ENCODE measurements at places on chromosomes 1 and 21.

DNA sequence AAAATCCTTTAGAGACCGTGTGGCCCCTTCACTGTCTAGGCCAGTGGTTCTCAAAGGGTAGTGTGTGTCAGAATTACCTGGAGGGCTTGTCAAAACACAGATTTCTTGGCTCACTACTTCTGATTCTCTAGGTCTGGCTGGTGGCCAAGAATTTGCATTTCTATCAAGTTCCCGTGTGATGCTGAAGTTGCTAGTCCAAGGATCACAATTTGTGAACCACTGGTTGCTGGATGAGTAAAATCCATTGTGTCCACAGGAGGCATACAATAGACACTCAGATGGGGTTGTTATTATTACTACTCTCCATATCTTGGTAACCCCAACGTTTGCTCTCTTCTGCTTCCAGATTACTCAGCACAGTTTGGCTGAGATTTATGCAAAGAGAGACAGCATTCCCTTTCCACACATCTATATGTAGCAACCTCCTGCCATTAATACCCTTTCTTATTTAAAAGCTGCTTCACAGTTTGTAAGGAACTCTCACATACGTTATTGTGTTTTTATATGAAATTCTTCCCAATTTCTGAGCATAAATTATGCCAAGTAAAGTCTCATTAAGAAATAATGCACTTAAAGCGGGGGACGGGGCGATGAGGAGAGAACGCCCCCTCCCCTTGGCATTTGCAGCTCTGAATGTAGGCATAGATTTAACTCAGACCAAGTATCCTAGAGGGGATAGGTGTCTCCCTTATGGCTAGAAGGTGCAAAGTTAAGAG, 720 bp upstream of the TMCC2 start:
- no peak for DNase-seq

DNA sequence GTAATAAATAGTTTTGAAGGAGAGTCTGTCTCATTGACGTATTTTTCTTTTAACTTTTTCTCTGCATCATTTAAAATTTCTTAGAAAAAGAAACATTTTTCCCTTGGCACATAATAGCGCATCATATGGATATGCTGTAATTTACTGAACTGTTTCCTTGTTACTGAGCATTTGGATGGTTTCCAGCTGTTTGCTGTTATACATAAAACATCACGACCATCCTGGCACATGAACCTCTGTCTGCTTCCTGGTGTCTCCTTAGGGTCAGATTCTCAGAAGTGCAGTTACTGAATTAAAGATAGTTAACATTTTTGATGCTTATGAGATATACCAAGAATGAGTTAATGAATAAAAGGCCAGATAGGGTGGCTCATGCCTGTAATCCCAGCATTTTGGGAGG, 67.2 kb downstream of the BACE2 start:
- DNase-seq = no peak

GRCh38 chr1:234437423-234438171, 41.4 kb downstream of the TARBP1 start:
- DNase-seq = no peak

DNA sequence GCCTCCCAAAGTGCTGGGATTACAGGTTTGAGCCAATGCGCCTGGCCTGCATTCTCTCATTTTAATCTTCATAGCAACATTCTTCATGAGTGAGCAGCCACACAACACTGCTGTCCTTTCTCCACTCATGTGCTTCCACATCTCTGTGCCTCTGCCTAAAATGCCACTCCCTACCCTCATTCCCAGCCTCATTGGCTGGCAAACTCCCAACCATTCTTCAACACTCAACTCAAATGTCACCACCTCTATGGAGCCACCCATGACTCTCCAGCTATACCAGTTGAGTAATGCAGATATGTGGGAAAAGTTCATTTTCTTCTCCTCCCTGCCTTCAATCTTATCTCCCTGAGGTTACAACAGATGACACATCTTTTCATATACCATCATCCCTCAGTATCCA, 53.9 kb upstream of the ZC3H12A start:
- no peak for DNase-seq

GRCh38 chr1:162328512-162328911, 48.1 kb downstream of the SPATA46 start:
- no peak for DNase-seq

- DNase-seq = no peak
These were observed 38.2 kb downstream of the ETS2 start for GRCh38 chr21:38843806-38844503.

- no peak for DNase-seq
These were observed 581.7 kb downstream of the MRPL39 start for GRCh38 chr21:25025596-25025995.

DNA sequence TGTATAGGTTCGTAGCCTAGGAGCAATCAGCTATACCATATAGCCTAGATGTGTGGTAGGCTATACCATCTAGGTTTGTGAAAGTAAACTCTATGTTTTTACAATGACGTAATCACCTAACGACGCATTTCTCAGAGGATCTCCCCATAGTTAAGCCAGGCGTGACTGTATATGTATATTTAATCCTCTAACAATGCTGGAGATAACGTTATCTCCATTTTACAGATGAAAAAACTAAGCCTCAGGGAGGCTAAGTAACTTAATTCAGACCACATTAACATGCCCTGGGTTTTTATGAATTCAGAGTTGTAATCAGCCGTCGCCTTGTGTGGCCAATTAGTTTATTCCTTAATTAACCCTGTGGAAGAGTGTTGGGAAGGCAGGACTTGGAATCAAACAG, 107.7 kb upstream of the PLXNA2 start:
- DNase-seq = no peak

GRCh38 chr1:98027103-98027705, 106.4 kb upstream of the DPYD start:
- no peak for DNase-seq

DNA sequence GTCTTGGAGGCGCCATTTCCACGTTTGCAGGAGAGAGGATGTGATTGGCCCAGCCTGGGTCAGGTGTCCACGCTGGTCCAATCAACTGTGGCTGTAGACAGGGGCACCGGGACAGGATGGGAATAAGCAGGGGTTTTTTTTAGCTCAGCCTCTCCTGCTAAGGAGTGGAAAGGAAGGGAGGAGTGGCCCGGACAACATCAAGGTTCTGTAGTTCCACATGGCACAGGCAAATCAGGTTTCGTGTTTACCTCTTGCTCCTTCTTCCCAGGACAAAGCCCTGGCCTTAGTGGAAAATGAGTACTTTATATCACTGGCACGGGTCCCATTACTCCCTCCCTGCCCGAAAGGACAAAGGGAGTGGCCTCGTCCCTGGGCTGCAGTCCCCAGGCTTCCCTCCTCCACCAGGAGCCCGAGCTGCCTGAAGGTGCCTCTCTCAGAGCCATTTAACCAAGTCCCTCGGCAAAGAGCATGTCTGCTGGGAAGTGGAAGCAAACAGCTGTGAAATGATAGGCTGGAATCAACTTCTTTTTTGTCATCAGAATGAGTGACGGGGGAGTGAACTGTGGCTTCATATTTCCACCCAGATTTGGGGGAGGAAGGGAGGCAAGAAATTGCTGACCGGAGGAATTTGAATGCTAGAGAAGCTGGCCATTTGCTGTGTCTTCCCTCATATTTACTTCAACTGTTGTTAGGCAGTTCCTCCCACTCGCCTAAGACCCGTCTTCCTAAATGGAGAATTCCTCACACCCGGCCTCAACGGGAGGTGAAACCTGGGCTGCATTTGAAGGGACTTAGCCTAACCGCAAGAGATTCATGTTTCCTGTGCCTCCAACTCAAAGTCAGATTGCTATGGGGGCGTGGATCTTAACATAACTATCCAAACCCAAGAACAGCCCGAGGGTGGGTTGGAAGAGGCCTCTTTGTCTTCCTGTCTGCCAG, 84.9 kb upstream of the SLC44A3 start:
- DNase-seq = no peak

- DNase-seq = no peak
These were observed 14.6 kb upstream of the PADI1 start for GRCh38 chr1:17190010-17190995.

GRCh38 chr1:213666113-213666512, 321.7 kb upstream of the PROX1 start:
- DNase-seq = no peak

- DNase-seq = no peak
These were observed 122.8 kb upstream of the RAB4A start for GRCh38 chr1:229148041-229148671.

DNA sequence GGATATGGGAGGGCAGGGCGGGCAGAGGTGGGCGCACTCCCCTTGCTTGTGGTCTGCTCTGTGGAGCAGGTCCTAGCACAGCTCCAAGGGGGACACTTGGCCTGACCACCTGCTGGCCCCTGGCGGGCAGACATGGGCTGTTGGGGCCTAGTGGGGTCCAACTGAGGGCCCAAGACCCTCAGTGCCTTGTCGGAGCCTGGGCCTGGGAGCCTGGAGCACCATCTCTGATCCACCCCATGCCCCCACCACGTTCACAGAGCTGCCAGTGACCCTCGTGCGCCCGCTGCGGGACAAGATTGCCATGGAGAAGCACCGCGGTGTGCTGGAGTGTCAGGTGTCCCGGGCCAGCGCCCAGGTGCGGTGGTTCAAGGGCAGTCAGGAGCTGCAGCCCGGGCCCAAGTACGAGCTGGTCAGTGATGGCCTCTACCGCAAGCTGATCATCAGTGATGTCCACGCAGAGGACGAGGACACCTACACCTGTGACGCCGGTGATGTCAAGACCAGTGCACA, 70.6 kb downstream of the OBSCN start:
- DNase-seq = no peak

GRCh38 chr21:42521384-42521783, 7.7 kb downstream of the SLC37A1 start:
- DNase-seq = no peak

DNA sequence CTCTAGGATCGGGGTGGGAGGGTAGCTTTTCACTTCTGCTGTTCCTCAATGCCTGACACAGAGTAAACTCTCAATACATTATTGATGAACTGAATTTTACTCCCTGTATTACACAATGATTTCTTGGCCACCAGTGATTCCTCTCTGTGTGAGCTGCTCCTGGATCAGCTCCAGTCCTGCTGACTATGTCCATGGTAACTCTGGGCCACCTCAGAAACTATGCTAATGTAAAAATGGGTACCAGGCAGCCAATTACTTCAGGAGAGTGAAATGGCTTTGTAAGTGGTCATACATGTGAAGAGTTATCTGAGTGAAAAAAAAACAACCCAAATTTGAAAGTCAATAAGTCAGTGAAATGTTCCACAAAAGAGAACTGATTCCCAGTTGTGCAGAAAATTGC, 311.0 kb downstream of the KCNH1 start:
- no peak for DNase-seq

DNA sequence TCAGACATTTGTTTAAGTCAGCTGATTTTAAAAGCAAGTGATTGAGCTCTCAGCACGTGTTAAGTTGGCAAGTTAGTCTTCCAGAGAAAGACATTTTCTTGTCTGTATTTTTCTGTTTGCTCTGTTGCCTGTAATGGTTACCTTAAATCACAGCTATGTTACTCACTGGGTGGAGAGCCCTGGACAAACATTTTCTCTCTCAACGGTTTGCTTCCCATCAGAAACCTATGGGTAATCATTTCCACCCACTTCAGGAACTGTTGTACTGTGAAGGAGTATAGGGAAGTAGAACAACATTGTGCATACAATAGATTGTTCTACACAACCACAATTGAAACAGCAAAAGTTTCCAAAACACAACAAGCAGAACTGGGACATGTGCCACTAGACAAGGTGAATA, 113.9 kb upstream of the DPT start:
- DNase-seq = no peak

GRCh38 chr1:40344597-40344996, 27.5 kb upstream of the COL9A2 start:
- DNase-seq = no peak

GRCh38 chr1:23593042-23593521, 33.8 kb upstream of the ID3 start:
- DNase-seq = no peak

GRCh38 chr21:41830764-41831452, 48.2 kb downstream of the PRDM15 start:
- no peak for DNase-seq

- no peak for DNase-seq
These were observed 8.1 kb downstream of the ODF2L start for GRCh38 chr1:86387916-86388627.

- DNase-seq = no peak
These were observed 159.2 kb upstream of the C1orf174 start for GRCh38 chr1:4059270-4059669.

- no peak for DNase-seq
These were observed 79.6 kb upstream of the AK4 start for GRCh38 chr1:65068202-65069010.

- no peak for DNase-seq
These were observed 644.1 kb downstream of the SMYD3 start for GRCh38 chr1:245862812-245863540.

DNA sequence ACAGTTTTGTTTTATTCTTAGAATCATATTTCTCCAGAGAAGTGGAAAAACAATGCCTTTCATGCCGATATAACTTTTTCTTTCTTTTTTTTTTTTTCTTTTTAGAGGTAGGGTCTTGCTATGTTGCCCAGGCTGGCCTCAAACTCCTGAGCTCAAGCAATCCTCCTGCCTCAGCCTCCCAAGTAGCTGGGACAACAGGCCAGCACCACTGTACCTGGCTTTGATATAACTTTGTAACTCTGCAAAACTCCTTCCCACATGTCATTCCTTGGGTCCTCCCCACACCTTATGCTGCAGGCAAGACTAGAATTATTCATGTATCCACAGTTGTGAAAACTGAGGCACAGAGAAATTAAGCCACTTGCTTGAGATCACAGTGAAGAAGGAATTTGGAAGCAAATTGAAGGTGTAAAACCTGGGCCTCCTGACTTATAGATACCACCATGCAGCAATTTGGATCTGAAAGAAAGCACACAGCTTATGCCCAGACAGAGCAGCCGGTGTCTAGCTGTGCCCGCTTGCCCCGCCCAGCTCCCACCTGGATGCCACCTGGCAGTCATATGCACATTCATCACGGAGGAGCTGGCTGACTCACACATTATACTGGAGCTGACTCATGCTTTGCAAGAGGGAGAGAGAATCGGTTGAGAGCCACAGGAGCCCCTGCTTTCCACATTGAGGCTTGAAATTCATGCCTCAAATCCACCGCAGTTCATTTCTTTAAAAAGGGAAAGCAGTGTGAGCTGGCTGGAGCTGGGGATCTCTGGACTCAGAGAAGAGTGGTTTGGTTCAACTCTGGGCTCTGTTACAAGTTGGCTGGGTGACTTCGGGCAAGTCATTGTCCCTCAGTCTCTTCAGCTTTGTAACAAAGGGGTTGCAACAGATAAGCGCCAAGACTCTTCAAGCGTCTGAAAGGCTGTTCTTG, 8.3 kb upstream of the SLC2A1 start:
- DNase-seq = no peak

DNA sequence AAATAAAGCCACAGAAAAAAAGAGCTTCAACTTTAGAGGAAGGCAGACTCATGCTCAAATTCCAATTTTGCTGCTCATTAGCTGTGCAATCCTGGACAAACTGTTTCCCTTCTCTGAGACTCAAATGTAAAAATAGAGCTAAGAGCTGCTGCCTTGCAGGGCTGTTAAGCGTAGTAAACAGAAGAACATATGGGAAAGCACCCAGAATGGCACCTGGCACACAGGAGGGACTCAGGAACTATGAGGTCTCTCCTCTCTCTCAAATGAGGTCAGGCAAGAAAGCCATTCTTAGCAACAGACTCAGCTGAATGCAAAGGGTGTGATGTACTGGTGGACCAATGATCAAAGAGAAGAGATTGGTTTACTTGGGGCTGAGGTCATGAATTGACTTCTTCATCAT, 61.3 kb downstream of the TRABD2B start:
- DNase-seq = no peak

GRCh38 chr1:207298186-207298585, 23.3 kb upstream of the CD55 start:
- DNase-seq = no peak

- no peak for DNase-seq
These were observed 1.4 kb upstream of the ANKRD13C start for GRCh38 chr1:70355920-70356319.

- DNase-seq = no peak
These were observed 38.6 kb downstream of the KCNC4 start for GRCh38 chr1:110248746-110249145.

Measured in esophagus squamous epithelium (tissue), 5 donors.